ENCODE measurements at places on chromosomes 13 and 19.

DNA sequence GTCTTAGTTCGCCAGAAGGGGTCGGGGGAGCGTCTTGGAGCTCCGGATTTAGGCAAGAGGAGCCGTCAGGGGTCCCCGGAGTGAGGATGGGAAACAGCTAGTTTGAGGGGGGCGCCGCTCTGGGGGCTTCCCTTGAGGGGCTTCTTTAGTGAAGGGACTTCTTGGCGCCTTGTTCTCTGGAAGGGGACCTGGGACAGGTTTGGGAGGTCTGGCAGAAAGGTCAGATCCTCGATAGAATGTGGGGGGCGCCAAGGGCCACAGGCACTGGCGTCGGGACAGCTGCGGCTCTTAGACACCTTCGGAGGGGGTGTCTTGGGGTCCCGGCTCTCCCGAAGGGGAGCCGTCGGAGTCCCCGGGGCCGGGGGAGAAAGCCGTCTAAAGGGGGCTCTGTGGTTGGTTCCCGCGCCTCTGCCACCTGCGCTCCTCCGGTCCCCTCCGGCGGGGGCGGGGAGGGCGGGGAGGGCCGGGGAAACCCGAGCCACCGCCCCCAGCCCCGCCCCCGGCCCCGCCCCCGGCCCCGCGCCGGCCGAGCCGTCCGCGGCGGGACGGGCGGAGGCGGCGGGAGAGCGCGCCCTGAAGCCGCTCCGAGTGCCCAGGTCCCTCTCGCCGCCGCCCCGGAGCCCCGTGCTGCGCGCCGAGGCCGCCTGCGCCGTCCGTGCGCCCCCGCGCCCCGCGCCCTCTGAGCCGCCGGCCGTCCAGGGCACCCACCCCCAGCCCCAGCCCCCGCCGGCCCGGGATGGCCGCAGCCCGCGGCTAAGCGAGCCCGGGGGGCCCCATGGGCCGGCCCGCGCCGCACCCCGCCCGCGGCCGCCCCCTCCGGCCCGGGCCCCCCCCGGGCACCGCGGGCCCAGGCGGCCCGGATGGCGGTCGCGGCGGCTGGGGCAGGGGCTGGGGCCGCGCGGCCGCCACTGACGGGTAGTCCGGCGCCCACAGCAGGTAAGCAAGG is at the start of gene NRTN:
TSS of gene NRTN (plus strand) at position 552 of the 946 bp plus-strand sequence. CDS start 19,099 bp downstream, outside the sequence.
- DNase-seq = no peak

GRCh38 chr19:49676136-49676783 is 811 bp upstream of the PRMT1 start:
- DNase-seq = peak; percentile 81

DNA sequence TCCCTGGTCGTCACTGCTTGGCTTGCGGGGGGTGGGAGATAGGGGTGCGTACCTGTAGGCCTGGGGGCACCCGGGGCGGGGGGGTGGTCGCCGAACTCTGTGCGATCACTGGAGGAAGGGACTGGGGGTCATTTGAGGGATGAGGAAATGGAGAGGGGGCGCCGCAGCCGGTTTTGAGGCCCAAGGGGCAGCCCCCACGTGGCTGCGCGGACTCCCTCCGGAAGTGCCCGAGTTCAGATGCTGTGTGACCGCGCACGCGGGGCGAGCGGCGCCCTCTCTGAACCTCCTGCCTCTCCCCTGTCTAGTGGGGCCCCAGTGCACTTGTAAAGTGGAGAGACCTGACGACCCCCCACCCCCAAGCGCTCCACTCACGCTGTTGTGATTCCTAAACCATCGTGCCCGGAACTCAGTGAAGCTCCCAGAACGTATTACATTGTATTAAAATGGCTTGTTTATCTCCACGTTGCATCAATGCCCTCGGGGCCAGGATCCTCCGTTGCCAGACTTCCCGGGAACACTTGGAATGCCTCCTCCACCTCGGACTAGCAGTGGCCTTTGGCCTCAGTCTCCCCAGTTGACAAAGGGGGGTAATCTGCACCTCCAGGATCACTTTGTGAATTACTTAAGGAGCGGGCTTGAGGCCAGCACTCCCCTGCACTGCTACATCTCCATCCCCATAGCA is 3.0 kb upstream of the NANOS3 start:
- DNase-seq = no peak

GRCh38 chr19:52296400-52296772 is 583 bp upstream of the ZNF480 start:
- DNase-seq = no peak

- DNase-seq = no peak
These were observed 289.4 kb upstream of the MIR17HG start for GRCh38 chr13:91058066-91058465.

GRCh38 chr13:23888658-23889614 is at the start of gene MIPEP:
Gene MIPEP (minus strand): TSS chr13:23889400. CDS start chr13:23889320, 80 bp downstream.
- peak; percentile 84 for DNase-seq

- no peak for DNase-seq
These were observed 57.9 kb downstream of the GADD45B start for GRCh38 chr19:2533686-2534422.

- DNase-seq = no peak
These were observed 13.3 kb downstream of the TNFRSF19 start for GRCh38 chr13:23583491-23583890.

- no peak for DNase-seq
These were observed 12.4 kb upstream of the GRWD1 start for GRCh38 chr19:48433337-48433736.

DNA sequence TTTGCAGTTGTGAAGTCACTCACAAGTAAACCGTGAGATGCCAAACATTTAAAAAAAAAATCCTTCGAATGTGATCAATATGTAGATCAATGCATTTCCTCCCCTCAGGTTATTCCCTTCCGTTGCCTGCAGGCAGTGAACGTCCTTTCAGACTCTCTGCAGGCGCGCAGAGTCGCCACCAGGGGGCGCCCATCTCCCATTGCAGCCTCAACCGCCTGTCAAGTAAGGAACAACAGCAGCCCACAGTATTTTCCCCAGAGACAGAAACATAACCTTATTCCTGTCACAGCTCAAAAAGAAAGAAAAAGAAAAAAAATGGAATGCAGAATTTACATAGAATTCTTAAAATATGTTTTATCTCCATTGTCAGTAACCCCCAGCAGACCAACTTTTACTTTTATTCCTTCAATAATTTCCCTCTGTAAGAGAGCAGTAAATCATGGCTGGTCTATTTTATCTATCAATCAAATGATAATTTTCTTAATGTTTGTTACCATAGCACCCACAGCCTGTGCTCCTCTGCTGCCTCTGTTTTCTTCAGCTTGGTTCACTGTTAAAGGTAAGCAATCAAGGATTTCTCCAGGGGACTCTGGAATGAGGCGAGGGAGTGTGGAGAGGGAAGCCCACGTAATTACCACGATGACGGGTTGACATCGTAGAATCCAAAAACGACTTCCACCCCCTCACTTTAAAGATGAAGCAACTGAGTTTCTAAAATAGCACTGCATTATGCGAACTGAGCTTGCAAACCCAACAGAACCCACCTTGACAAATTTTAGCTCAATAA is 637.6 kb upstream of the ARGLU1 start:
- DNase-seq = peak; percentile 16

GRCh38 chr19:12953138-12953798 is 3.8 kb downstream of the GADD45GIP1 start:
- DNase-seq = no peak

GRCh38 chr19:16605553-16605994 is 22.4 kb downstream of the MED26 start:
- DNase-seq = no peak

- DNase-seq = no peak
These were observed 323.6 kb downstream of the DLEU7 start for GRCh38 chr13:50519866-50520265.

GRCh38 chr19:2543463-2544442 is 67.8 kb downstream of the GADD45B start:
- peak; percentile 99 for DNase-seq

GRCh38 chr13:113650731-113651148 is 7.3 kb downstream of the ATP4B start:
- no peak for DNase-seq

DNA sequence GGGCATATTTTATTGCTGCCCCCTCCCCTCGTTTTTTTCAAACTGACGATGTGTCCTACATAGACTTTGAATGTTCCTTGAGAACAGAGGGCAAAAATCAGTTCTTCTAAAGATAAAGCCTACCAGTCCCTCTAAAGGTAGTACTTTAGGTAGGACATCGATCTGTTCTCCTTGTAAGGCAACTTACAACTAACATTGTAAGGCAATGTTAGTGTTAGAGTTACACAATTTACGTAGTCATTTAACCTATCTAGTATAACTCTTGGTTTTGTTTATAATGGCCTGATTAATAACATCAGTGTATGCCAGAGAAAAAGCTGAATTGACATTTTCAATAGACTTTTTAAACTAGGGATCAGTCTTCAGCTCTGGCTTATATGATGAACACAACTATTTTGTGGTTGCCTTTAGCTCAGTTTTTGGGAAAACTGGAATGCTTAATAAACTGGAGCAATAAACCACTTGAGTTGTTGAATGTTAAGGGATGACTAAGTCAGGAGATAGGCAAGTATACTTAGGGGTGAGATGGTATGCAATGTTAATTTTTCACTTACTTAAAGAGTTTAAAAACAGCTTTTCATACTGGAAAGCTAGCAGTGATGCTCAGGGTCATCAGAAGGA is 2.2 kb downstream of the NDFIP2 start:
- no peak for DNase-seq

GRCh38 chr19:872266-872951 is 12.9 kb downstream of the CFD start:
- DNase-seq = no peak

- DNase-seq = peak; percentile 28
These were observed 324 bp upstream of the FBXO17 start for GRCh38 chr19:38975861-38976271.

DNA sequence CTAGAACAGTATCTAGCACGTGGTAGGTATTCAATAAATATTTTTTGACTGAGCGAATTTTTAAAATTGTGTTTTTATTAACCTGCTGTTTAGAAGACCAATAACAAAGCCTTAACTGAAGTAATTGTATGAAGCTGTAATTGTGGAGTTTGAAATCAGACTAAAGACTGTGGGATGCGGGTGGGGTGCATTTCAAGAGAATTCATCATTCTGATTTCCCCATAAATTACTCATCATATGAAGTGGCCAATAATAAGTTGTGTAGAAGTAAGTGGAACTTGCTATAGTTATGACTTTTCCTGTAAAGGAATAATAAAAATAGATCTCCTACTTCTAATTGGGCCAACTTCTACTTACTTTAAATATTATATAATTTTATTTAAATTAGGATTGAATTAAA is 449.3 kb downstream of the PCDH9 start:
- DNase-seq = no peak

- no peak for DNase-seq
These were observed 856.6 kb upstream of the KLHL1 start for GRCh38 chr13:70964874-70965273.

- no peak for DNase-seq
These were observed 178.6 kb downstream of the RBM26 start for GRCh38 chr13:79227418-79227817.

DNA sequence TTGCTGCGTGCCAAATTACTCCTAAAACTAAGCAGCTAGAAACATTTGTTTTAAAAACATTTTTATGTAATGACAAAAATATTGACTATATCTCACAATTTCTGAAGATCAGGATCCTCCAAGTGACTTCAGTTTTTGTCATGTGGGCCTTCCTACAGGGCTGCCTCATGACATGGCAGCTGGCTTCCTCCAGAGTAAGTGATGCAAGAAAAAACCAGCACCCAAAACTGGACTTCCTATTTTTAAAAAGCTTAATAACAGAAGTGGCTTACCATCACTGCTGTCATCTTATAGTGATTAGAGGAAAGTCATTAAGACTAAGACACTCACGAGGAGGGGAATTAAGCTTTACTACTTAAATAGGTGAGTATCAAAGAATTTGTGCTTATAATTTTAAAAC is 681.7 kb downstream of the PCDH17 start:
- no peak for DNase-seq

DNA sequence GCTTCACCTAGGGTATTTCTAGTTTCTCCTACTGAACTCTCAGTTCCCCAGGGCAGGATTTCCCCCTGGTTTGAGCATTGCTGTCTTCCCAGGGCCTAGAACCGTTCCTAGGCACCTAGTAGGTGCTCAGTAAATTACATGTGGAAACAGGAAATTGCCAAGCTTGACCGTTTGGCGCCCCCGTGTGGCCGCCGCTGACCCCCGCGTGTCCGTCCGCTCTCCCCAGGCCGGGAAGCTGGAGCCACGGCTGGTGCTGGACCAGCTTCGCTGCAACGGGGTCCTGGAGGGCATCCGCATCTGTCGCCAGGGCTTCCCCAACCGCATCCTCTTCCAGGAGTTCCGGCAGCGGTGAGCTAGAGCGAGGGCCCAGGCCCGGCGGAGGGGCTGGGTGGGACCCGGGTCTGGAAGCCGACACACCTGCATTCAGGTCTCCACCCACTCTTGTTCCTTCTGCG is 55.5 kb downstream of the MYH14 start:
- DNase-seq = no peak

- no peak for DNase-seq
These were observed 43.3 kb downstream of the TNFSF11 start for GRCh38 chr13:42617221-42617620.

GRCh38 chr13:40409278-40409677 is 257.2 kb downstream of the FOXO1 start:
- no peak for DNase-seq
